ENCODE measurements at places on chromosomes 12 and 14.
A peak's percentile ranks its signal among the peaks of the same experiment; 100 is the strongest.

DNA sequence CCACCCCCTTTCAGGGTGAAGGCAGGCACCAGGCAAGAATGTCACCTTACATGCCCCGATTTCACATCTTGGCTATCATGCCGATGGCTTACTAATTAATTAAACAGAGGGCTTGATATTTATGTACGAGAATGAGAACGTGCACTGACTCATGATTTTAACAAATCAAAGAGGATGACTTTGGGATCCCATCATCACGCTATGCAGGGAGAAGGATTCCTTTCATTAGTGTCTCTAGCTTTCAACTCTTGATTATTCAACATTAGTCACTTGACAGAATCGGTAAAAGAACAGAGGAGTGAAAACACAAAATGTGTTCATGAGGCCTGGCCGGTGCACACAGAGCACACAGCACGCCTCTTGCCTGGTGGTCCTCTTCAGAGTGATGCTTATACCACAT is 80.6 kb downstream of the PRKAB1 start:
- DNase-seq: no peak

DNA sequence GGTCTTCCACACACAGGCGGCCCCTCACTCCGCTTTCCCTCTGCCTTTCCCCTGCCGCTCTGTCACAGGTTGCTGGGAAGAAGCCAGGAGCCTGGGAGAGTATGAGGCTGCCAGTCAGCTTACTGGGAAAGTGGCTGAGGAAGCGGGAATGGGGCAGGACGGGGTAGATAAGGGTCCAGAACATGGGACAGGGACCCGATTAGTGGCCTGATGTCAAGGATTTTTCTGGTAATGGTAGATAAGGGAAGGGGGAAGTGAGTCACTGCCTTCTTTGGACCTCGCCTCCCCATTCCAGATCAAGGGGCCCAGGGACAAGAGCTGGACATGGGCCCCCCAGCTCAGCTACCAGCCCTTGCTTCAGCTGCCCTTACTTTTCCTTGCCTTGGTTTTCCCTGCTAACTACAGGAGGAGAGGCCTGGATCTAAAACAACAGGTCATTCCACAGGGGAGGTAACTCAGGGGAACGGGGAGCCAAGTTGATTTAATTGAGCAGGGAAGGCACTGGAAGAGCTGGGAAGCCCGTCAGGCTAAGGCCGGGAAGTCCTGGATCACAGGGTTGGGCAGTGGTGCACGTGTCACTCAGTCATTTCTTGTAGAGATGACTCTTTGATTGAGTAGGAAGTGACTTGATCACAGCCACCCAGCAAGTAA is 3.5 kb upstream of the LPAR5 start:
- no peak for DNase-seq

DNA sequence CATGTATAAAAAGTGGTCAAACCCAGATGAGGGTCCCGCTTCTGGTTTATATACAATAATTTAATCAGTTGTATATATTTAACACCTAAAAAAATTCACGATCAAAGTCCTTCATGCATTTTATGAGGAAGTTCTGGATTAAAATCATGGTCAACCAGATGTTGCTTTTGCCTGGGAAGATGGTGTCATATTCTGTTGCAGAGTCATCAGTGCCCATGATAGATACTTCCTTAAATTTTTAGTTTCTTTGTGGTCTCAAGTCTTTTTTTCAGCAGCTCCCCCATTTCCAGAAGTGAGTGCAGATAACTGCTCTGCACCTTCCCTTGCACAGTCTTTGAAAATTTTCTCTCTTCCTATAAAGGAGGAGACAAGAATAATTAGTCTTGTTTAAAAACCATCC is 16.1 kb downstream of the ERP29 start:
- DNase-seq: no peak

DNA sequence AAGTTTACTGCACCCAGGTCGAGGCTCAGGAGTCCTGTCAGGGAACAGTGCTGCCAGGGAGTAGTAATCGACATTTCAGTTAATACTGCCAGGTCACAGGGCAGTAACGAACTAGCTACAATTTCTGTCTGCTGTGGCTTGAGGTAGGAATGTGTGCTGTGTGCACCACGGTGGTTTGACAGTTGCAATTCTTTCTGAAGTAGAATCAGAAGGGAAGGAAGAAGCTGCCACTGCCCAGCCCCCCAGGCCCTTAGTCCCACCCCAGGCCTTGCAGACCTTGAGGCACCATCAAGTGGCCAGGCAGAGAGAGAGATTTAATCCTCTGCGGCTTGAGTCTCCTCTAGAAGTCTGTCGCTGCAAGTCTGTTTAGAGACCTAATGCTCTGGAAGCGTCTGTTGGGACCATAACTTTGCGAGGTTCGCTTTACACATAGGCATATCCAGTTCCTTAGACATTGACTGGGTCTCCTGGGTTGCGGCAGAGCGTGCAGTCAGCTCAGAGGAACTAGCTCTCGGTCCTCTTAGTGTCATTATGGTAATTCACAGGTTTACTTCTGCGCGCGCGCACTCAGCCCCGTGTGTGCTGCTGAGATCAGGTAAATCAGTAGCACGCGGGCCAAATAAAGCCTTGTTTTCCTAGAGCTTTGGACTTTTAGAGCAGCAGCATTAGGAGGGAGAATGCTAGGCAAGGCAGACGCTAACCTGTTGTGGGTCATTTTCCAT is 9.8 kb downstream of the NKX2-1 start:
- DNase-seq: no peak

DNA sequence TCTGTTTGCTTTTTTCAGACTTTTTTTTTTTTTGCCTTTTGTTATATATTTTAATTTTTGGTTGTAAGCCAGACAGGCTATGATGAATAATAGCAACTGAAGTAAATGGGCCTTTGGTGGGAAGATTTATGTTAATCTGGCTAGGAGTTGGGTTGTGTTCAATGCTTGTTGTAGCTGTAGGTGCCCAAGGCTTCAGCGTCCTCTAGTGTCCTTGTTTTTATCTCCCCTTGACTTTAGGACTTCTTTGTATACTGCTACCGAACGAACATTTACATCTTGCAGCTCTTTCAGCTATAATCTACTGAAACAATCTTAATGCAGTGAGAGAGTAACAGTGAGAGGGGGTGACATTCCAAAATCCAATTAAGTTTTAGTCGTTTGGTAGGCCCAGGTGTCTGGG is 848.4 kb upstream of the FBXO33 start:
- no peak for DNase-seq

DNA sequence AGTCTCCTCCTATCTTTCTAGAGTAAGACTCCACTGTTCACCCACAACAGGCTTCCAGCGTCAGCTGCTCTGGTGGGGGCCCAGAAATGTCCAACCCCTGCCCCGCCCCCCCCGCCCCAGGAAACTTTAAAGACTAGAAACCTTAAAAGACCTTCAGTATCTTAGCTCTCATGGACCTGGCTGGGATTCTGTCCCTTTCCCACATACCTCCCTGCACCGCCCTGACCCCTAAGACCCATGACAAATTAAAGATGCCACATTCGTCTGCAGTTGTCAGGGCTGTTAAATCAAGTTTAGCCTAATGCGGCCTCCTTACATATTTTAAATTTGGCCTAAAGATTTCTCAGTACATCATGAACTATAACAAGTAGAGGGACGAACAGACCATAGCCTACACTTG is 10.0 kb upstream of the SERPINA10 start:
- DNase-seq: no peak

GRCh38 chr14:26217778-26218177 is 380.1 kb downstream of the NOVA1 start:
- no peak for DNase-seq

DNA sequence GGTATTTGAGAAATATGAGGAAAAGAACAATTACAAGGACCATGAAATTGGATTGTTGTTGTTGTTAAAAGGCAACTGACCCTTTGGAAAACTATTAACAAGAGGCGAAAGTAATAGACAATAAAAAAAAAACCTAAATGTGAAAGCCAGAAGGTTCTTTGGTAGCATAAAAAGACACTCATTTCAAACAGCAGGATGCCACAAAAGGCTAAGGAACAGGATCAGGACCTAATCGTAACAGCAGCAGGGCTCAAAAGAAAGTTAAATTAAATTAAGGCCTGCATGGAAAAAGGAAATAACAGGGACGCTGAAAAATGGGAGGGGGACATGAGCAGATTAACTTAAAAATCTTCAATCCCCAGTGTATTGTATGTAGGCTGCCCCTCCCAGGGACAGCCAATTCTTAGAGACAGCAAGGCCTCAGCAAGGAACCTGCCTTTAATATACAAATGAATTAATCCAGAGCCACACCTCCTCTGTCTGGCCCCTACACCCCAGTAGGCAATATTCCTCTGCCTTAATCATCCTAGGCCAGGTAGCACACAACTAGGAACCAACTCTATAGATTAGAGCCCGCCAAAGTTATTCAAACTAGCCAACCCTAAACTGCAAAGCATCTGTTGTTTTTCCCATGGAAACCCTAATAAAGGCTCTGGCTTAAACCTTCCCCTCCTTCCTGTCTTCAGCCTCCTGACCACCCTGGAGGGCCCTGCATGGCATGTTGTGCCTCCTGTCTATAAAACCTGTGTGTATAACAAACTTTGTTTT is 28.4 kb upstream of the AP4S1 start:
- no peak for DNase-seq

- DNase-seq: peak; percentile 60
These were observed 202.5 kb upstream of the DDHD1 start for GRCh38 chr14:53355581-53356112.

DNA sequence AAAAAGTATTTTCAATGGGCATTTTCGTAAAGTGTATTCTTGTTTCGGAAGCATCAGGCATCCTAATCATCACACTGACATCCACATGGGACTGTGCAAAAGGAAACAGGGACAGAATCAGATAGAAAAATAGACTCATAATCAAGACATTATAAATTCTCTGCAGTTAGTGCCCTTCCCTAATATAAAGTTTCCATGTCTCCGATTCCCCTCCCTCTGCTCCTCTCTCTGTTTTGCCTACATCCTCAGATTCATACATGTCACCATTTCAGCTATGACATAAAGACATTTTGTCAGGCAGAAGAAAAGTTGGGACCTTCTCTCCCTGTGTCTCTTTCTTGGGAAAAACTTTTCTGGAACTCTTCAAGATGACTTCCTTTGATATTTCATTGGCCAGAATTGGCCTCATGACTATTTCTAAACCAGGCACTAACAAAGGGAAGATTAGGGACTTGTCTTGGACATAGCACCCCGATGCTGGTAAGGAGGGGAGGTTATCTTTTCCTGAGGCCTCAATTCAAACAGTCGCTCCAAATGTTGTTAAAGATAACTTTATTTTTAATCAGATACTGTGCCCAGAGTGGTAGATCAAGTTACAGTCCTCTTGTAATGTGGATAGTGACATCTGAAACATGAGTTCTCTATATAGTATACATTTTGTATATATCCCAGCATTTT is 212.1 kb upstream of the BTG1 start:
- no peak for DNase-seq

GRCh38 chr12:96258104-96258961 is 64.2 kb downstream of the ELK3 start:
- DNase-seq: peak; percentile 82

Data from brain microvascular endothelial cell (primary cell).